Smooth muscle cell of trachea (primary cell): ENCODE measurements at places on chromosomes 2 and 18. TPM values are rescaled to one million over a fixed set of nuclear protein-coding genes. Genes with fewer than 3 reads are reported as not detected.

CNTNAP5 gene
- not detected in 2 replicates for total RNA-seq

CHCHD5 gene
- total RNA-seq, result 6.4 and 10.4 TPM in 2 replicates

MC4R gene
- total RNA-seq, result not detected in 2 replicates

AQP12A gene
- total RNA-seq, result not detected in 2 replicates

ANKRD30BL gene
- not detected in 2 replicates for total RNA-seq

FRZB gene
- total RNA-seq, result 0.17 and 0.44 TPM in 2 replicates

IL18RAP gene
- not detected in 2 replicates for total RNA-seq

UCN gene
- 1.5 and 1.8 TPM in 2 replicates for total RNA-seq

UNC80 gene
- not detected in 2 replicates for total RNA-seq

RESP18 gene
- not detected in 2 replicates for total RNA-seq

DHRS9 gene
- not detected in 2 replicates for total RNA-seq

RSAD2 gene
- total RNA-seq, result 0.44 and 0.50 TPM in 2 replicates

DTYMK gene
- 22.0 and 70.8 TPM in 2 replicates for total RNA-seq

CYTIP gene
- not detected in 2 replicates for total RNA-seq

ARHGEF4 gene
- 1.3 and 4.0 TPM in 2 replicates for total RNA-seq

TBR1 gene
- under 0.01 TPM in 1 of 2 replicates, not detected in the other for total RNA-seq

EHBP1 gene
- total RNA-seq, result 232 and 270 TPM in 2 replicates

HEATR5B gene
- 18.7 and 28.4 TPM in 2 replicates for total RNA-seq

SIX3 gene
- not detected in 2 replicates for total RNA-seq

UGT1A10 gene
- not detected in 2 replicates for total RNA-seq

DSG2 gene
- total RNA-seq, result 0.33 and 0.73 TPM in 2 replicates
